ENCODE measurements at places on chromosomes 6 and 20.

- no peak for DNase-seq
Measured at GRCh38 chr20:33229843-33230242, 6.0 kb upstream of the BPIFA1 start.

DNA sequence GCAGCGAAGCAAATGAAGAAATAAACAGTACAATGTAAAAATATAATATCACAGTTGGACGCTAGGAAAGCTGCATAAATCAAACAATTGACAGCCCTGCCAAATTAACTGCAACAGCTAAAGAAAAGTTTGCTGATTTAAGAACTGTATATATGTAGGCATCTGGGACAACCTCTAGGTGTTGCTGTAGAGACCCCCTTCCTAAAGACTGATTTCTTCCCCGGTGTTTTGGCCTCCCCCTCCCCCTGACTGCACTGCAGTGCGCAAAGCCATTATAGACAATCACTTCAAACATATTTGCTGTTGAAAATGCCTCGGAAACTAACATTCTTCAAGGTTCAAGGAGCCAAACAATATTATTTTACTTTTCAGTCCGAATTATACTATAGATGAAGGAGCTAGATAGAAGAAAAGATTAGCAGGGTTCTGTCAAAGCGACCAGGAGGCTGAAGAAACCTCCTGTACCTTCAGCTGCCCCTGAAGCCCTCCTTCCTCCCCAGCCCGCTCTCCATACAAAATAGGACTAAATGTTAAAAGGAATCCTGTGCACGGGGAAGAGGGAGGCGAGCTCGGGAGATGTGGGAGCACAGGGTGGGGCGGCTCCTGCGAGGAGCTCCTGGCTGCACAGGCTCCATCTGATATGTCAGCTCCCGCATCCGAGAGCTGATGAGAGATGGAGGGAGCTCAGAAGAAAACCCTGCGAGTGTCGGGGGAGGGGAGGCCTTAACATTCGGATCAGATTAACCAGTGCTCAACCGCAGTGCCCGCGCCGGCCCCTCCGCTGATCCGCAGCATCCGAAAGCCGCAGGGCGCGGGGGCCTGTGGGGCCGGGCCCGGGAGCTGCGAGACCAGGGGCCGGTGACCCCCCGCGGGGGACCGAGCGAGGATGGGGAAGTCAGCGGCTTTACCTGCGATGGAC lies 822 bp downstream of the ELOVL4 start:
- DNase-seq: peak; percentile 45

- no peak for DNase-seq
Measured at GRCh38 chr6:54515713-54516112, 207.5 kb downstream of the TINAG start.

DNA sequence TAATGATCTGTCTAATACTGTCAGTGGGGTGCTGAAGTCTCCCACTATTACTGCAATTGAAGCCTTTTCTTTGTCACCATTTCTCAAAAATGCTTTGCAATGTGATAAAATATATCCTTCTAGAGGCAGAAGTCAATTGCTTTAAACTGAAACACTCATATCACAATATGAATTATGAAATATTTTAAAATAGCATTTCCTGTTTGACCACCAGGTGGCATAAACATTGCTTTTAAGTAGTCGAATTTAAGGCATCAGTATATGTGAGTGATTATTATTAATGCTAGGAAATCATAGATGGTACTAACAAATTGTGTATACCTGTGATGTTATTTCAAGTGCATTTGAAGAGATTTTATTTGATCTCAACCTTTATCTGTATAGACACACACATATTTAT lies 87.5 kb downstream of the MEI4 start:
- no peak for DNase-seq

- no peak for DNase-seq
Measured at GRCh38 chr6:117729613-117730012, 54.3 kb downstream of the NUS1 start.

DNA sequence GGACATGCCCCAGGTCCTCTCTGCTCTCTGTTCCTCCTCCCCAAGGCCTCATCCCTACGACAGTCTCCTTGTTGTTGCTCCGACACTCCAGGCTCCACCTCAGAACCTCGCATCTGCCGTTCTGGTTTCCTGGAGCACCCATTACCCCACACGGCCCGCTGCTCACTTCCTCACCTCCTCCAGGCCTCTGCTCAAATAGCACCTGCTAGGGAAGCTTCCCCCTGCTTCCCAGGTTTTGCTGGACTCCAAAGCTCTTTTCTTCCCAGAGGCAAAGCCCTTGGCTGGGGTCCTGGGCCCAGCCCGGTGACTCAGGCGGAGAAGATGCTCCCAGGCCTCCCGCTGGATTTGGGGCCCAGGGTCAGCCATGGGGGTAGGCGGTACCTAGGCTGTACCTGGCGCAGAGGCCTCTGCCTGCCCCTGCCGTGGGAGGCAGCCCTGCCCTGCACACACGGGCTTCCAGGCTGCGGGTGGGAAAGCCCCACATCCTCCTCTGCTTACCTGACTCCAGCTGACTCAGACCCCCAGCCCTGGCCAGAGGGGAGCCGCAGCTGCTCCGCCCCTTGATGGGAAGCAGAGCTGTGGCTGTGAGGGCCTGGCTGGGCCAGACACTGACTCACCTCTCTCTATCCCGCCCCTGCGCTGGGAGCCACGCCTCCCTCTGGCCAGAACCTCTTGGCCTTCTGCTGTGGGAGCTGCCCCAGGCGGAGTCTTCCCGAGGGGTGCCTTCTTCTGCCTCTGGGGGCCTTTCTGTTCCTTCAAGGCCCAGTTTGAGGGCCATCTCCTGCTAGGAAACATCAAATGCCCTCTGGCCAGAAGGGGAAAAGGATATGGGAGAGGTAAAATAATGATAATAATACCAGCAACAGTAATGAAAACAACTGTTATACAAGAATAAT lies 130.5 kb downstream of the CEBPB start:
- DNase-seq: peak; percentile 86

- no peak for DNase-seq
Measured at GRCh38 chr6:163429858-163430448, 15.4 kb downstream of the QKI start.

DNA sequence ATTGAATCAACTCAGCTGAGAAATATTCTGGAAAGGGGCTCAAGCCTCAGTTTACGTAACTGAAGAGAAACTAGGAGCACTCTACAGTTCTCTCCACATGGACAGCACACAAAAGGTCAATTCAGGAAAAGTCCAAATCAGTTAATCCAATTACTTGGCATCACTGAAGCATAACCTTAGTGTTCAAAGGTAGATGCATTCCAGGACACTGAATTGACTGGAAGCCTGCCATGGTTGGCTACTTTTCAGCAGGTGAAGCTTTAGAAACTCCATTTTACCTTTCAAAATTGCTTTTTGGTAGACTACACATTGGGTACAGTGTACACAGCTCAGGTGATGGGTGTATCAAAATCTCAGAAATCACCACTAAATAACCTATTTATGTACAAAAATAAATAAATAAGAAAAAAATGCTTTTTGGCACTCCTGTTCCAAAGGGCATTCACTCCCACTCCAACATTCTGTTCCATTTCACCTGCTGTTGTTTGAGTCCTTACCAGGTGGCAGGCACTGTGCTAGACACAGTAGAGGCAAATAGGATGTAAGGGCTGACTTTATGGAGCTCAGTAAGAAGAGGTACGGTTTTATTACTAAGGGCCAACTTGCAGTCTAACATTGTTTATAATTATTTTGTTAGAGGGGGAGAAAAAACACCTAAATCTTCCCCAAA lies 153.4 kb downstream of the FAXC start:
- DNase-seq: no peak

- DNase-seq: no peak
Measured at GRCh38 chr20:35947907-35948306, 6.4 kb downstream of the SCAND1 start.

DNA sequence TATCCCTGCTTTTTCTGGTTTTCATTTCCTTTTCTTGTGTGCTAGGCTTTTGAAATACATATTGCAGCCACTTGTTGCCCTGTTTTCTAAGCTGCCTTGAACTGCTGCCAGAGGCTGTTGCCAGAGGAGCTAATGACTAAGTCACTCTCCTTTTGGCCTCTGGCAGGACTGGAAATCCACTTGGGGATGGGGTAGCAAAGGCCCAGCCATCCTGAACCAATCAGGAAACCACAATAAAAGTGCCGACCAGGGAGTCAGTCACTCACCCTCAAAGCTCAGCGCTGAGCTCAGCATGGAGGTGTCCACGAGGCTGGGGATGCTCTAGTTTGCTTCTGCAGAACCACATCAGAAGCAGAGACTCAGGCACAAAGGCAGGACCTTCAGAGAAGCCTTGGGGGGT lies 813.0 kb downstream of the DHX35 start:
- peak; percentile 28 for DNase-seq

DNA sequence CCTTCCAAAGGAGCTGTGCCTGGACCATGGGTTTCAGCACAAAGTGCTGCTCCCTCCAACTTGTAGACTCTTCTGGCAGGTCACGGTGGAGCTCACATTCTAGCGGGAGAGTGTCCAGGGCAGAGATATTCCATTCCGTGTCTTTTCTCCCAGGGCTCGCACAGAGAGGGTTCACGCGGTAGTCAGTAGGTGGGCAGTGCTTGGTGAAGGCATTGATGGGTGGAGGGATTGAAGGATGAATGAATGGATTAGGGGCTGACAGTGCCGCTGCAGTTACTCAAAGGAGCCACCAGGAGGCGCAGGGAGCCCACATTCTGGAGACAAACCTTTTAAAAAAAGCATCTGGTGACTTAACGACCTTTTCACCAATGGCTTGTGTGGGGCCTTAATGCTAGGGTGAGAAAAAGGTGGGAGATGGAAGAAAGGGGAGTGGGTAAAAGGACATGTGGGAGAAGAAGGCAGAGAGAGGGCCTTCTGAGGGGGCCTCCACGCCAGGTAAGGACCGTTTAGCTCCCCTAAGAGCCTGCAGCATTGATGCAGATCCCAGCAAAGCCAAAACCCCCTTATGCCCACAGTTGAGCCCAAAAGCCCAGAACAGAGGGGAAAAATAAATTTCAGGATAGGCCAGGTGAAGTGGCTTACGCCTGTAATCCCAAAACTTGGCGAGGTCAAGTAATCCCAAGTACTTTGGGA lies 17.5 kb upstream of the FAM110A start:
- DNase-seq: peak; percentile 51

- DNase-seq: peak; percentile 62
Measured at GRCh38 chr6:37048851-37049757, 43.6 kb downstream of the FGD2 start.

- peak; percentile 68 for DNase-seq
Measured at GRCh38 chr6:130933712-130934200, 106.5 kb downstream of the SMLR1 start.

- no peak for DNase-seq
Measured at GRCh38 chr20:36466089-36466488, 75.2 kb upstream of the MYL9 start.

DNA sequence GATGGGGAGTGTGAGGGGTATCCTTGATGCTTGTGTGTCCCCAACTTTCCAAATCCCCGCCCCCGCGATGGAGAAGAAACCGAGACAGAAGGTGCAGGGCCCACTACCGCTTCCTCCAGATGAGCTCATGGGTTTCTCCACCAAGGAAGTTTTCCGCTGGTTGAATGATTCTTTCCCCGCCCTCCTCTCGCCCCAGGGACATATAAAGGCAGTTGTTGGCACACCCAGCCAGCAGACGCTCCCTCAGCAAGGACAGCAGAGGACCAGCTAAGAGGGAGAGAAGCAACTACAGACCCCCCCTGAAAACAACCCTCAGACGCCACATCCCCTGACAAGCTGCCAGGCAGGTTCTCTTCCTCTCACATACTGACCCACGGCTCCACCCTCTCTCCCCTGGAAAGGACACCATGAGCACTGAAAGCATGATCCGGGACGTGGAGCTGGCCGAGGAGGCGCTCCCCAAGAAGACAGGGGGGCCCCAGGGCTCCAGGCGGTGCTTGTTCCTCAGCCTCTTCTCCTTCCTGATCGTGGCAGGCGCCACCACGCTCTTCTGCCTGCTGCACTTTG lies at the start of gene TNF:
TNF (plus strand) TSS at position 231 of the 567 bp plus-strand sequence; CDS start at position 408, 177 bp downstream.
- DNase-seq: no peak

GRCh38 chr20:50222309-50223038 lies 31.8 kb downstream of the CEBPB start:
- DNase-seq: no peak

DNA sequence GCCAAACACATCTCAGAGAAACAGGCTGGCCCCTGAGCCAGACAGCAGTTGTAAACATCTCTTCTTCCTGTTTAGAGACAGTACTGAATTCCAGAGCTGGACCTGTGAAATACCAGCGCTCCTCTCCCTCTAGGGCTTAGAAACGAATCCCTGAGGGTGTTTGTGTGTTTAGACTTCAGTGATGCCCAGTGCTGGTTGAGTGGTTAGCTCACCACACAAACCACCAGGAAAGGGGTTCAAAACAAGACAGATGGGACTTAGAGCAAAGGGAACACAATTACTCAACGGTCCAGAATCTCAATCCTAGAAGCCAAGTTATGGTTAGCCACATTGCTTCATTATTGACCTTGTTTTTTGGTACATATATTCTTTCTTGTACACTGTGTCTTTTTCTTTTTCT lies 108.7 kb upstream of the TMEM170B start:
- no peak for DNase-seq

- DNase-seq: no peak
Measured at GRCh38 chr20:2652724-2653555, 508 bp downstream of the NOP56 start.

DNA sequence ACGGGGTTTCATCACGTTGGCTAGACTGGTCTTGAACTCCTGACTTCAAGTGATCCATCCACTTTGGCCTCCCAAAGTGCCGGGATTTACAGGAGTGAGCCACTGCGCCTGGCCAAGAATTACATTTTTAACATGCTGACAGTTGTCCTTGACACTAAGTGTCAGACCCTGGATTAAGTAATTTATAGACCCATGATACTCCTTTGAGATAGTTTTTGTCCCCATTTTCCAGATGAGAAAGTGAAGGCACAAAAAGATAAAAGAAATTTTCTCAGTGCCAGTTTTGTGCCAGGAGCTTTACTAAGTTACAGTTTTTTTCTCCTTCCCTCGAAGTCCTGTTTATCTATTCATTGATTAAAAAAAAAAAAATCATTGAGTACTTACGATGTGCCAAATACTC lies 9.8 kb upstream of the EDEM2 start:
- no peak for DNase-seq

GRCh38 chr20:1846341-1846740 lies 48.9 kb upstream of the SIRPA start:
- DNase-seq: no peak

GRCh38 chr20:23050076-23050838 lies 785 bp upstream of the THBD start:
- DNase-seq: peak; percentile 57

- no peak for DNase-seq
Measured at GRCh38 chr6:3309391-3310050, 50.8 kb downstream of the PSMG4 start.

DNA sequence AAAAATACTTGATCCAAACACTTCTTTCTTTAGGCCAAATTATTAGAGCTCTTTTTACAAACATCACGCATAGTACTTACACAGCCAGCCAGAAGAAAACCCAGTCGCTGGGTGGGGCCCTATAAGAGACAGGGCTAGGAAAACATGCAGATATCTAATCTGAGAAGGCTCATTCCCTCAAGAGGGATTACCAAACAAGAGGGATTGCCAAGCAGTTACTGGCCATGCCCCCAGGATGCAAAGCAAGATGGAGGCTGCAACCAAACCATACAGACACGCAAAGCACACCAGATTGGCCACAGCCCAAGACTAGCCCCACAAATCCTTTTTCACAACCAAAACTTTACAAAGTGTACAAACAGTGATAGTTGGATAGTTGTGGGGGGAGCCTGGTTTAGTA lies 1235.4 kb upstream of the GJE1 start:
- no peak for DNase-seq

Measured in right hindlimb (tissue), 1 donor.